Left renal cortex interstitium (tissue), 4 donors: ENCODE measurements at places on chromosomes 1 and 21. TPM values are rescaled to one million over a fixed set of nuclear protein-coding genes. Genes with fewer than 3 reads are reported as not detected.

Gene DEDD
- 57.7 TPM for polyA plus RNA-seq

Gene RPS6KC1
- polyA plus RNA-seq, result 22.9 TPM

Gene KRTAP10-3
- not detected for polyA plus RNA-seq

Gene ZFP69
- 7.3 TPM for polyA plus RNA-seq

Gene S1PR1
- polyA plus RNA-seq, result 19.7 TPM
